ENCODE measurements at places on chromosomes 7 and 10.

- no peak for DNase-seq
These were observed 127.1 kb downstream of the CLEC2L start for GRCh38 chr7:139650429-139651100.

GRCh38 chr10:122294511-122295450 lies 23.7 kb downstream of the BTBD16 start:
- no peak for DNase-seq

GRCh38 chr7:115289971-115290370 lies 368.1 kb downstream of the MDFIC start:
- peak; percentile 80 for DNase-seq

- DNase-seq, result no peak
These were observed 371.7 kb downstream of the ZNF716 start for GRCh38 chr7:57821438-57822382.

DNA sequence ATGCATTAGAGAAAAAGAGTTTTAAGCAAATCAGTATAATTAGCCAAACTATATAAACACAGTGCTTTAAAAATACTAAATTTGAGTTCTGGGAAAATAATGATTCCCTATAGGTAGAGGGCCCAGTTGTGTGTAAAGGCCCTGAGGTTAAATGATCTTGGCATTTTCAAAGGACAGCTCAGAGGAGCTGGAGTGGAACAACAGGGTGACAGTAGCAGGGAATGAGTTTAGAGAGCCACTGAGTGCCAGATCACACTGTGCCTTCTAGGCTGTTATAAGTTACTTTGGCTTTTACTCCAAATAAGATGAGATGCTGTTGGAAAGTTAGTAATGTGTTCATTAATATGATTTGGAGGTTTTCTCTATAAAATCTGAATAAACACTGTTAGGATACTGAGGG lies 34.6 kb downstream of the VWDE start:
- DNase-seq, result no peak

DNA sequence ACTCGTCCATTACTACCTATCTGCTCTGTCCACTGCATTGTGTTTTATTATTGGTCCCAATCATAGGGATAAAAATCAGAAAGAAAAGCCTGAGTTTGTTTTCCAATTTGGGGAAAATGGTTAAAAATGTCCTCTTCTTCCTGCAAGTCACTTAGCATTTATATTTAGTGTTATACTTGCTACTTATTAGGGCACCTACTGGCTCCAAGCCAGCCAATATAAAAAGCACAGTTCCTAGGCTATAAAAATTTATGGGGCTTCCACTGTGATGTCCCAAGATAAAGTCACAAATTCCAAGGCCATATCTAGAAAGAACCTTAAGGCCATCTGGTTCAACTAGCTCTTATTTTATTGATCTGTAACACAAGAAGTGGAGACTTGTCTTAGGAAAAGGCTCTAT lies 3.2 kb downstream of the SLC35B4 start:
- DNase-seq, result no peak

DNA sequence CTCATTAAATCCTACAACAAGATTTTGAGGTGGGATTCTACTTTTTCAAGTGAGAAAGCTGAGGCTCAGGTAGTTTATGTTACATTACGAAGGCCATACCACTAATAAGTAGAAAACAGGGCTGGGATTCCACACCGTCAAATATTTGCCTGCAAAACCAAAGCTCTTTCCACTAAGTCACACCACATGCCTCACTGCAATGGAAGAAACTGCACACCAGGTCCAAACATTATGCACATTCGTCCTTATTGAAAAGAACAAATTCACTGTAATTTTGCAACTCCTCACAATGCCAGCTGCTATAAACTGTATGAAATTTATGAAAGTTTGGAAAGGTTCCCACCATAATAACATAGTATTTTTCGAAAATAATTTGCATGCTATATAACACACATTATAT lies 66.5 kb downstream of the DGKB start:
- DNase-seq, result no peak

- DNase-seq, result no peak
These were observed 65.0 kb upstream of the FGFR2 start for GRCh38 chr10:121662945-121663917.

GRCh38 chr7:1532456-1533254 lies 2.2 kb downstream of the MAFK start:
- peak; percentile 69 for DNase-seq

DNA sequence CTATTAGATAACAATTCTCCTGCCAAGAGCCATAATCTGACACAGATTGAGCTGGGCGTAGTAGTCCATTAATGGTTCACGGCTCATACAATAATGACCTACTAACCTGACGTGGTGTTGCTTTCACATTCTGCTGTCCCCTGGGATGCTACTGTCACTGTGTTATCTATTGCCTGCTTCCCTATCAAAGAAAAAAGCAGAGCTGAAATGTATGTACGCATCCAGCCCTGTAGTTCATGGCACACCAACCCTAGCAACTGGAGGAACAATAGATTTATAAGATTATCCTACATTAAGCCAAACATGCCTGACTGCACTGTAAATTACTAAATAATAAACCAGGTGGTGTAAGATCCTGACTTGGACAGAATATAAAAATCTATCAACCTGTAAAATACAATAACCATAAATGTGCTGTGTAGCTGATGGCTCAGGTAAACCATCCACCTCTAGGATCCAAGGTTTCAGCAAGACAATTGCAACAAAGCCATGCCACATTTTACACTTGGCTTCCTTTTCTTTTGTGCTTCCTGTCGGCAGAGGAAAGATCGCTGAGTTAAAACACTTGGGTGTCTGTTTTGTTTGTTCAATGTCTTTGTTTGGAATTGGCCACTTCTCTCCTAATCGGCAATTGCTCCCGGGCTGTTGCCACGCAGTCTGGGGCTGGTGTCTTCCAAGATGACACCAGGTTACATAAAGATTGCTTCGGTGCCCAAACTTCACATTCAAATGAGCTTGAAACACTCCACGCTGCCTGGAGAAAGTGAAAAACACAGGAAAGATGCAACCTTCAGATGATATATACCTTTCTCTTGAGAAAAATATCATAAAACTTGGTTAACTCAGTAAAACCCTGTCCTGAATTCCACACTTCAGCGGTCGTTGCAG lies 143.9 kb upstream of the MGMT start:
- no peak for DNase-seq

DNA sequence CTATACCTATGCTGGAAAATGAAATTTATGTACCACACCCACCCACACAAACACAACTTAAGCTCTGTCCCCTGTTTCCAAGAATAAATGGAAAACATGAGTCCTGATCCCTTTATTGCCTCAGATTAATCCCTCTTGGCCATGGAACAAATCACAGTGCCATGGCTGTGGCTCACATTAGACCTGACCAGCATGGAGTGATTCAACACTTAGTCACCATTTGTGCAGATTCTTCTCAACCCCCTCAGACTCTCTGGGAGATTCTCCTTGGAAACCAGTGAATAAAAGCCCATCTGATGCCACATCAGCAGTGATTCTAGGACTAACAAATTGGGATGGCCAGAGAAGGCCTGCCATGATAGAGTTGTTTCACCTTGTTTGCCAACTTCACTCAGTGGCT lies 204.4 kb upstream of the TMEM72 start:
- DNase-seq, result peak; percentile 97

- no peak for DNase-seq
These were observed 35.2 kb downstream of the ZRANB1 start for GRCh38 chr10:124977161-124977560.

- no peak for DNase-seq
These were observed 121.2 kb downstream of the SLC25A13 start for GRCh38 chr7:96200740-96201139.

DNA sequence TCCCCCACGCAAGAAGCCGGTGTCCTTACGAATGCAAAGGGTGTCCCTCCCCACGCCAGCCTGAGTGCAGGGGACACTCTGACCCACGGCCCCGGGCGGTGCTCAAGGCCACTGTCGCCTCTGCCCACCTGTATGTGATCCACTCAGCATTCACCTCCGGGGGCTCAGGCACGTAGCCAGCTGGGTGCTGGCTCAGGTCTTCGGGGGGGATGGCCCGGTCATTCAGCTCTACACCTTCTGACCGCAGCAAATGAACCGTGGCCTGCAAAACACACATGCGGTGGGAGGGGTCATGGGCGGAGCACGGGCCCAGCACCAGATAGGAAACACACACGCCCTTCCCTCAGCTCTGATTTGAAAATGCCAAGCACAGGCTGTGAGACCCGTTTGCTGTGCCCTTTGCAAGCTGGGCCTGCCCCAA lies 25.9 kb downstream of the CFAP46 start:
- DNase-seq, result no peak

GRCh38 chr10:17004801-17005380 lies 124.7 kb downstream of the CUBN start:
- DNase-seq, result no peak

- peak; percentile 22 for DNase-seq
These were observed 41.3 kb downstream of the CELF2 start for GRCh38 chr10:11058965-11059364.

- peak; percentile 30 for DNase-seq
These were observed 3.2 kb downstream of the SFMBT2 start for GRCh38 chr10:7407368-7408290.

DNA sequence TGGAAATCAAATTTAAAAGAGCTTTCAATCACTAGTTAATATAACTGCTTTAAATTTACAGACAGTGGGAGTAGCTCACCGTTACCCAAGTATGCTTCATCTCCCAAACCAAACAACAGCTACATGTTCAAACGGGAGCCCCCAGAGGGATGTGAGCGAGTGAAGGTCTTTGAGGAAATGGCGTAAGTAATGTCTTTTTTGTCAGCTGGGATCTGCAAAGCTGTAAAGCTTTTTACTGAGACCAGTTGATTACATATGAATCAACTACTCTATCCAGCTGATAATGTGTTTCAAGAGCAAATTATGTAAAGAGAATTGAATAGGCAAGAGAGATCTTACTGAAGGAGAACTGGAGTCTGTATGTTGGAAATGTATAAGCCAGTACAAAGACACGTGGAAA lies 116.2 kb downstream of the GLCCI1 start:
- DNase-seq, result no peak

GRCh38 chr7:5690931-5691473 lies 90.5 kb downstream of the RNF216 start:
- no peak for DNase-seq

DNA sequence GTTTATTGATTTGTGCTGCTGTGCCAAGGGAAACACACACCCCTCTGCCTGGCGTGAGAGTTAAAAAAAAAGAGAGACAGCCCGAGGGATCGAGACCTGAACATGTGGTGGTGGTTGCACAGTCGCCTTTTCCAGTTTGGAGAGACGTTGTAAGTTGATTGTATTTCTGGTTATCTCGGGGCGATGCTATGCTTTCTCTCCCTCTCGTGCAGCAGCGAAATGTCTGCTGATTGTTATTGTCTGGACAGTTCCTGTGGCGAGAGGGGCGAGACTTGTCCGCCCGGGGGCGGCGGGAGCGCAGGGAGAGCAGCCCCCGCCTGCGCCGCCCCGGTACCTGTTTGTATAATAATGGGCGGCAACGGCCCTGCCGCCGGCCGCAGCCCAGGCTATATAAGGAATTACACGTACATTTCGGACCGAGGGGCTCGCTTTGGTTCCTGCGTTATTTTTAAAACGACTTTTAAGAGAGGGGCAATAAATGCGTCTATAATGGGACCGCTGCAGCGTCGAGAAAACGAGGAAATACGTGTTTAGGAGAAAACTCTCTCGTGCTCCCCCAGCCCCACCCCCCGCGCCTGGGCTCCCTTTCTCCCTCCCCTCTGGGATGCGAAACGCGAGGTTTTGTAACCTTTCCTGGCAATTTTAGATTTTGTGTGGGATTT lies 1.7 kb downstream of the ZEB1 start:
- peak; percentile 57 for DNase-seq

- no peak for DNase-seq
These were observed 41.4 kb downstream of the PWWP2B start for GRCh38 chr10:132438091-132439024.

- DNase-seq, result no peak
These were observed 11.3 kb upstream of the HABP2 start for GRCh38 chr10:113541549-113541927.

DNA sequence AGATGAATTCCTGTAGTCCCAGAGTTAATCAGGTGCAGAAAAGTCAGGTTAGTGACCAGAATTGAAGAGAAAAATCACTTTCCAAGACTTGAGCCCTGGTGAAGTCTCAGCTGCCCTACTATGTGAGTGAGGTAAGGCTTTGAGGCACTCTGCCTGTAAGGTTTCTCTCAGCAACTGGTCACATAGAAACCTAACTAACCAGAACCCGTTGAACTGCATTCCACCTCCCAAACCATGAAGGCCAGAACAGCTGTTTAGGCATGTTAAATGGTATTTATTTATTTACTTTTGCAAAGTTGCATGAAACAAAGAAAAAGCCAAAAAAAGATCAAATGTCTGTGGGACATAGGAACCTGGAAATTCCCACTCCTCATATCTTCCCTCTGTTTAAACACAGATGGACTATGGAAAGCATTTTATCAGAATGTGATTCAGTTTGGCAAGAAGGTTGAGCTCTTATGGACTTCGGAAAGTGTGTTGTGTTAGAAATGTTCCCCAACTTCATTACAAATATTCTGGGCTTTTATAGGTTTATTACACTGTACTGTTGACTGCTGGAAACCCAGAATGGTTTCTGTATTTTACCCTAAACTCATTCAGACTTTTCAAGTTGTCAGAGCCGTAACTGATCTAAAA lies 12.8 kb upstream of the GPR85 start:
- no peak for DNase-seq

GRCh38 chr7:134771889-134772288 lies 7.5 kb upstream of the CALD1 start:
- no peak for DNase-seq

DNA sequence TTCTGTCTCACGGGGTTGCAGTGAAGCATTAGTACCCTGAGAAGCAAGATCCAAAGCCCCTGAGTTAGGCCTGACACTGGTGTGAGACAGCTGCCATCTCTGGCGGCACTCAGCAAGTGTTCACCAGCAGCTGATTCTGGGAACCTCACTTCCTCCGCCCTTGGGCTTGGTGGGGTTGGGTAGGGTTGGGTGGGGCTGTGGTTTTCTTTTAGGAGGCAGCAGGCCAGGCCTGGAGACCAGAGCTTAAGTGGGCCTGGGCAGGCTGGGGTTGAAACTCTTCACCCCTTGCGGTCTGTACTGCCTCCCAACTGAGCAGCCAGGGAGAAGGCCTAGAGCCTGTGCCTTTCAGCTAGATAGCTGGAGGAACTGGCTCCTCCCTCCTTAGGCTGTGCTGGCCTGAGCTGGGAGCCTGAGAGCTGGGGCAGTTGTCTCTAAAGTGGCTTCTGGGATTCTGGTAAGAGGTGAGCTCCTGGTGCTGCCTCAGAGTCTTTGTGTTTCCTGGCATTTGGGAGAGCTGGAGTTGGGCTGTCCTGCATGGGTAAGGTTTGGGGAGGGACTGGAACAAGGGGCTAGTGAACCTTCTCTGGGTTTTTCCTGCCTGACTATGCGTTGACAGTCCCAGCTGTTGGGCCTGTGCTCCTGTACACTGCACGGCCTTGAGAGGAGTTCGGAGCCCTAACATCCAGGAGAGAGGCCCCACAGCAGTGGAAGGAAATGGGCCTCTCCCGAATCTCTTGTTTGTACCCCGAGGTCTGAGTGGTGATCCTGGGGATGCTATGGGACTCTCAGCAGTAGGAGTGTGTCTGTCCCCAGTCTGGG lies 5.1 kb downstream of the TSPAN14 start:
- DNase-seq, result peak; percentile 40

DNA sequence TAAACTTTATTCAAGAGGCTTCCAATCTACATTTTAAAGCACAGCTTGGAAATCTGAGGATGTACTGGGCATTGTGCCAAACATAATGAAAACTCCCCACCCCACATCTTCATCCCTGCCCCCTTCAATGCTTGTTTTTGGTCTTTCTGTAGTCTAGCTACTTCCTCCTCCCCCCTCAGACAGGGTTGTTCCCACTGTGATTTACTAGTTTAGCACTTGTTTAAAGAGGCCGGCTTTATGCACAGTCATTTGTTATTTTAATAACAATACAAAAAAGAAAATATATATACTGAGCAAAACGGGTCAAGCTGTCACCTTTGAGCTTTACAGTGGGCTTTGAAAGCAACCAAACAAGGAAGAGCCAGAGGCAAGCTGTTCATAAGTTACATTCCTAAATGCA lies 132.6 kb downstream of the CHRM2 start:
- DNase-seq, result no peak
